ENCODE measurements at places on chromosomes 7 and 10.
A peak's percentile ranks its signal among the peaks of the same experiment; 100 is the strongest.

- DNase-seq: no peak
Measured at GRCh38 chr10:33223326-33224000, 111.0 kb downstream of the NRP1 start.

DNA sequence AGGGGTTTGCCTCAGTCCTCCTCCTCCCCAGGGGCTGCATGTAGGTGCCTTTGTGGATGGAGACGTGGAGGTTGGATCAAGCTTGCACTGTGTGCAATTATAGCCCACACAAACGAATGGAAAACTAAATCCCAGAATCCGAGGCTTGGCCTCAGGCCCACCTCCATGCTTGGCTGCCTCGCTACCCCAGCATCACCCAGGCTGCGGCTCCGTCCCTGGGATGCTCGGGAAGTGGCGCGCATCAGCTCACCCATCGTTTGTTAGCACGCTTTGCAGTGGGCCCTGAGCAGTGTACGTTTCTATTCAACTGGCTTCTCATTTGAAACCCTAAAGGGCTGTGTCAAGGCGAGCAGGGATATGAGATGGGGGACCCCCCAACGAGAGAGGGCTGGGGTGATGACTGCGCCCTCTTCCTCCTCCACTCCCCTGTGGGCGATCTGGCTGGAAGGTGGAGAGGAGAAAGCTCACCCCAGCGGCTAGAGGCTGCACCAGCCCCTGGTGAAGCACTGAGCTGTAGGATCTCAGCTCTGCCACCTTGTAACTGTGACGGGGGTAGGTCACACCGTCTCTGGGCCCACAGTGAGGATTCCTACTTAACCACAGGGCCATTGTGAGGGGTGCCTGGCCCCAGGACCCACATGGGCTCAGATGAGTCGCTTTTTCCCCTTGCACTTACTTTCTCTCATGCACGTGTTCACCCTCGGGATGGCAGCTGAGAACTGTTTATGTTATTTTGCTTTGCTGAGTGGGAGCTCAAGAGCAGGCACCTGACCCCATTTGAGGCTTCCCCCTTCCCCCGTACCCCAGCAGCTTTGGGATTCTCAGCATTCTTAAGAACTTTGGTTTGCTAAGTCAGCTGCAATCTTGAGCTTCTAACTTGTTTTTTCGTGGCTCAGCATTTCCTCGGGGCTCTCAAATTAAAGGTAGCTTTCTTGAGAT is 12.7 kb upstream of the BTBD16 start:
- no peak for DNase-seq

- DNase-seq: peak; percentile 14
Measured at GRCh38 chr10:70715853-70716795, 43.8 kb downstream of the ADAMTS14 start.

GRCh38 chr7:99554939-99555338 is 3.0 kb upstream of the FAM200A start:
- no peak for DNase-seq

- no peak for DNase-seq
Measured at GRCh38 chr7:17549406-17549805, 251.0 kb downstream of the AHR start.

DNA sequence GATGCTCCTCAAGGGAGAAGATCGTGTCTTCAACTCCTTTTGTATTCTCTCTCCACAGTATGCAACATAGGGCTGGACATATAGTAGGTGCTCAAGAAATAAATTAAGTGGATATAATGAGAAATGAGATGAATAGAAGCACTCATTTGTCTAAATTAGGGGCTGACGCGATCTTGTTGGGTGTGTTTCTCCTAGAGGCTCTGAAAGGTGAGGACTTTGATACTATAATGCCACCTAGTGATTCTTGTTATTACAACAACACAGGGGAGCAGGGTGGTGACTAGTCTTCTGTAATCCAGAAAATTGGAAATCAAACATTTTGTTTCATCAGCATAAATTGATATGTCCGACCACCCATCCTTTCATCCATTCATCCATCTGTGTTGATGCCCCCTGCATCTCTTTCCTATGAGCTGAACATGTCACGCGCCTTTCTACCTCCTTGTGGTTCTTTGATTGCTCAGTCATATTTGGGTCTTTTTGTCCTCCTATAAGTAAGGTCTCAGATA is 3.5 kb upstream of the CFAP58 start:
- DNase-seq: no peak

- DNase-seq: no peak
Measured at GRCh38 chr10:80526218-80526617, 11.5 kb upstream of the SH2D4B start.
